ENCODE measurements at places on chromosomes 1 and 21.

- no peak for DNase-seq
Observed at GRCh38 chr1:15017120-15017519, 136.4 kb upstream of the TMEM51 start.

DNA sequence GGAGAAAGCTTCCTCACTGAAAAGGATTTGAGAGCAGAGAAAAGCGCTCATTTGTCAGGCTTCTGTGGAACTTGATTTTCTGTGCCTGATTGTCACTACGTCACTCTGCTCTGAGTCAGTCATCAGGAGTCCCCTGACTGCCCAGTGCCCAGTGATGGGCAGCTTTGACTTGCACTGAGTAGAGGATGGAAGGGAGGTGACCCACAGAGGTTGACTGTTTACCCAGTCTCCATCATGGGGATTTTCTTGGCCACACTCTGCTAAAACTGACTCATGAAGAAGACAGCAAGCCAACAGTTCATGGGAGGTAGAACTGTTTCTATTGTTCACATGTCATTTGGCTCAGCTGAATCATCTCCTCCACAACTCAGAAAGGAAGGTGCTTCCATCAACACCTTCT, 82.1 kb upstream of the DUSP10 start:
- no peak for DNase-seq

- DNase-seq = no peak
Observed at GRCh38 chr1:216936779-216937178, 213.6 kb upstream of the ESRRG start.

- DNase-seq = no peak
Observed at GRCh38 chr1:99533909-99534637, 111.8 kb upstream of the PALMD start.

DNA sequence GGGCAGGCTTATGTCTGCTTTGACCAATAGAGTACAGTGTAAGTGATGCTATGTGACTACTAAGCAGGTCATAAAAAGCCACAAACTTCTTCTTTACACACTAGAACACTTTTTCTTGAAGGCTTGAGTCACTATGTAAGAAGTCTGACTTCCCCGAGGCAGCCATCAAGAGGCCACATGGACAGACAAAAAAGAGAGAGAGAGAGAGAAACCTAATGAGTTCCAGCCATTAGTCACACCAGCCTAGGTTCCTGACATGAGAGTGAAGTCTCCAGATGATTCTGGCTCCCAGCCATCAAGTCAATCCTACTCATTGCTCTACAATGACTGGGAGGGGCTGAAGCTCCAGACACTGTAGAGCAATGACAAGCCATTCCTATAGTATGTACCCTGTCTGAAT, 101.4 kb downstream of the LHX9 start:
- no peak for DNase-seq

- peak; percentile 46 for DNase-seq
Observed at GRCh38 chr21:32412162-32413014, at the start of gene EVA1C. EVA1C (plus strand) TSS chr21:32412706; CDS start chr21:32412854, 148 bp downstream.

DNA sequence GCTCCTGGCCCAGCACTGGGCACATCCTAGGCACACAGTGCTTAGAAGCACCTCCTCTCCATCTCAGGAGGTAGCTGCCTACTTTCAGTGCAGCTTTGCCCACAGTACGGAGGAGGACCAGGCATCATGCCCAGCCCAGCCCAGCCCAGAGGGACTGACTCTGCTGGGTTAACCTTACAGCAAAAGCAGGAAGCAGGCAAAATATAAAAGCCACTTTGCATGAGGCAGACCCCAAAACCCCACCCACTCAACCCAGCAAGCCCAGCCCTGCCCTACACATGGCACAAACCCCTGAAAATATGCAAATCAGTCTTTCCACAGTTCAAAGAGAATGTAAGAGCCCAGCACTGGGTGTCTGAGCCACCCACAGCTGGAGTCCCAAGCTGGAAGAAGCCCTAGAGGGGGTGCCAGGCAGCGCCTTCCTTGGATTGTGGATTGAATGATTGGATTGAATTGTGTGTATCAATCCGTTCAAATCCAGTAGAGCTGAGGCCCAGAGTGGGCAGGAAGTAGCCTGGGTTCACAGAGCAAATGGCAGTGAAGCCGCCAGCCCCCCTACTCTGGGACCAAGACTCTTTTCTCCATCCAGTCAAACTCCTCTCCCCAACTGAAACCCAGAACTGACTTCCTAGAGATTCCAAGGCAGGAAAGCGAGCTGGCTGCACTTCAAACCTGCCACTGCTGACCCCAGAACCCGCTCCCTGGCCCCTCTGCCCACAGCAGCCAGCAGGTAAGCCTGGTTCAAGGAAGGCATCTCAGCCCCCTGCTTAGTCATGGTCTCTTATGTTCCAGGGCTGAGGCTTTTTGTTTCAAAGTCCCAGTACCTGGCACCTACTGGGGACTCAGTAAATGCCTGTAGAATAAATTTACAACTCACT, 117.7 kb downstream of the LACTBL1 start:
- DNase-seq = no peak

DNA sequence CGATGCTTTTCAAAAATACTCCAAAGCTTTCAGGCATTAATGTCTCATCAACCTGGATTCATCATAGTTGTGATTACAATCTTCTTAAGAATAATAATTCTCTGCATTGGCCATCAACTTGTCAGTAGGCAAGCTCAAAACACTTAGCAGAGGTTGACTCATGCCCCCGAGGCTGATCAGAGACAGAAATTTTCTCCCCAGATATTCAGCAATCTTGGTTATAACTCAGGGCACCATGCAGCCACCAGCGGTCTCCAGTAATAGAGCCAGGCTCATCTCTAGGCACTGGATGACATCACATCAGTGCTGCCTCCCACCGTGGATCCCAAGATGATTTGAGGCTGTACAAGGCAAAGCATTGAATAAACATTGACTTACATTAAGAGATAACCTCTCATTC, 14.3 kb upstream of the IFFO2 start:
- DNase-seq = no peak

GRCh38 chr1:36142121-36142520, 7.2 kb downstream of the TRAPPC3 start:
- DNase-seq = no peak

DNA sequence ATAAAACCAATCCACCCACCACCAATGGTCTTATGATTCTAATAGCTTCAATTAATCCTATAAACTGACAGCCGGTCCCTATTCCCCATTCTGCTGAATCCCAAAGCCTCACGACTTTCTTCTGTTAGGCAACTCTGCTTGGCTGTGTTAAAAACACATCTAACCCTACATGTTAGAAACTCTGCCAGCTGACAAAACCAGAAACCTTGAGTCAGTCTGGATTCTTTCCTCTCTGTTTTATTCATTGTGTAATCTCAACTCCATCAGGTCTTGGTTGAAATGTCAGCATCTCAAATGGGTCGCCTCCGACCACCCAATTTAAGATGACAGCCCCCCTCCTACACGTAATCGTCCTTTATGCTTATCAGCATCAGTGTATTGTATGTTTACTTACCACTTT, 312.1 kb downstream of the DISC1 start:
- DNase-seq = no peak

DNA sequence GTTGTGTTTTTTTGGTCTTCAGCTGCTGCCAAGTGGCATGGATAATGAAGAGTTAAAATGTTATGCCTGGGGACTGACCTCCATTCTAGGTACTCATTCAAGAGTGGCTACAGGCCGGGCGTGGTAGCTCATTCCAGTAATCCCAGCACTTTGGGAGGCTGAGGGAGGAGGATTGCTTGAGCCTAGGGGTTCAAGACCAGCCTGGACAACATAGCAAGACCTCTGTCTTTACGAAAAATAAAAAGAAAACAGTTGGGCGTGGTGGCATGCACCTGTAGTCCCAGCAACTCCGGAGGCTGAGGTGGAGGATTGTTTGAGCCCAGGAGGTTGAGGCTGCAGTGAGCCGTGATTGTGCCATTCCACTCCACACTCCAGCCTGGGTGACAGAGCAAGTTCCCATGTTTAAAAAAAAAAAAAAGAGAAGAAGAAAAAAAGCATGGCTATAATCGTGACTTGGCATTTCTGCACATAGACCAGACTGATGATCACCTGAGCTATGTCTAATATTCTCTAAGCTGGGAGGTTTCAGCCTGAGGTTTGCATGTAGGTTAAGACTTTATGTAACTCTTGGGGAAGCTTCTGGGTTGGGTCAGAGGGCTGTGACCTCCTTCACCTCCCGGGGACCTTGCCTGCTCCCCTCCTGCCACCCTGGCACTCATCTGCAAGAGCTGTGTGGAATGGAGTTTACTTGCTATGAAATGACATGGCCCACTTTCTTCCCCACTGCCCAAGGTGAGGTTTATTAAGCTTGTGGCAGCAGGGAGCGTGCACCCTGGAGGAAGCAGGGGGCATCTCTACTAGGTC, 51.3 kb downstream of the DHRS3 start:
- no peak for DNase-seq

GRCh38 chr1:206001476-206001888, 1.7 kb downstream of the RAB7B start:
- DNase-seq = no peak

DNA sequence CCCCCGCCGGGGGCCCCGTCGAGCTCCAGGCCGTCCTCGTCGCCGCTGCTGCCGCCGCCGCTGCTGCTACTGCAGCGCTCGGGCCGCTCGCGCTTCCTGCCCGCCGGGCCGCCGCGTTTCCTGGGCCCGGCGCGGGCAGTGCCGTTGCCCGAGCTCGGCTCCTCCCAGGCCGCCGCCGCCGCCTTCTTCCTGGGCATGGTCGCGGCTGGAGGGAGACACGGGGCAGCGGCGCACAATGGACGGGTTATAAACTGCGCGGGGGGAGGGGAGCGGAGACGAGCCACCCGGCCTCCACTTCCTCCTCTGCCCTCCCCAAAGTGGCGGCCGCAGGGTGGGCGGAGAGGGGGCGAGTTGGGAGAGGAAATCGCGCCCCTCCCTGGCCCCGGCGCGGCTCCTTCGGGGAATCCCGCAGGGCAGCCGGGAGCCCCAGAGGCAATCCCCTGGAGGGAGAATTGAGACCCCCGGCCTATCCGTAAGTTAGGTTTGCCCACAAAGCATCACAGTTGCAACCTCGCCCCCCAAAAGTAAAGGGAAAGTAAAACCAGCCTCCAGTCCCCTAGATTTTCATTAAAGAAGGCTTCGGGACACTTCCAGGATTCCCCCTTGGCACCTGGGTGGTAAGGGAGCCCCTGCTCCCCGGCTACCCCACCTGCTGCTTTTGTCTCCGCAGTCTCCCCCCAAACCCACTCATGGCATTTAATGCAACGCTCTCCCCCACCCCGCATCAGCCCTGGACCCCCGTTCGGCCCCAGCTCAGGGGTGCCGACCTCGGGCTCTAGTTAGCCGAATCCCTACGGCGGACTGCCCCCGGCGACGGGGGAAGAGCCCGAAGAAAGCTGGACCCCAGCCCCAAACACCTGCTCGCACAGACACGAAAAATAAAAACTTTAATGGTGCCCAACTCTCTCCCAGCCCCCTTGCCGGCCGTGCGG, 893 bp downstream of the RCC2 start:
- DNase-seq = peak; percentile 39

DNA sequence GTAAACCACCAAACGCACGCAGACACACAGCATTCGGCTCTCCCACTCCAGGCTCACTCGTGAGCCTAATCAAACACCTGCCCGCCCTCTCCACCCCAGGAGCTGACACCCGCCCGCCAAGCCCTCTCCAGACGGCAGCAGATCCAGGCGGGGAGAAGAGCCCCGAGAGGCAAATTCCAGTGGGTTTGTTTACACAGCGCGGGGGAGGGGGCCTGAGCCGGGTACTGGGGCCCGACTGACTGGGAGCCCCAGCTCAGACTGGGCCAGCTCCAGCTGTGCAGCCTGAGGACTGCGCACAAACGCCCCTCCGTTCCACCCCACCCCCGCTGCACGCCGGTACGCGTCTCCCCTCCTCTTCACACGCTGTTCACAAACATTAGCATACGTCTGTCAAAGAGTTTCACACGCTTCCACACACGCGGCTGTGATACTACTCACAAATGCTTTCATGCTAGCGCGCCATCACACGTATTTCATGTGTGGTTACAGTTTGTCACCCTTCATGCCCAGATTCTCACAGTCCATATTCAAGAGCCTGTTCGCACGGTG, 1.0 kb upstream of the EFNA1 start:
- DNase-seq = no peak

DNA sequence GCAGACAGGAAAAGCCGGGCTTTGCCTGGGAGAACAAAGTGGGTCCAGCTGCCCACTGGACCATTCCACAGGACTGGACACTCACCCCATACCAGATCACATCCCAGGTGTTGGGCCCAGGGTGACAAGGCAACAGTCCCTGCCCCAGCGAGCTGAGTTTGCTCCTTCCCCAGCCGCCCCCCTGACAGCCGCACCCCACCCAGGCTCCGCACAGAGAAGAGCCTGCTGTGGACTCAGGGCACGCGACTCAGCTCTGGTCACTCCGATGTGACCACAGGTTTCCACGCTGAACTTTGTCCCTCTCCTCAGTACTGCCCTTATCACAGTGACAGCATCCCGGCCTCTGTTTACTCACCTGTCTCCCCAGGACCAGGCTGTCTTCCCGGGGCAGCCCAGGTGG, 1.2 kb downstream of the BMP8B start:
- no peak for DNase-seq

GRCh38 chr21:36858320-36858957, 108.0 kb downstream of the HLCS start:
- DNase-seq = no peak

- DNase-seq = no peak
Observed at GRCh38 chr1:10610901-10611600, 136.3 kb downstream of the PEX14 start.

- DNase-seq = no peak
Observed at GRCh38 chr1:19149736-19150135, 60.3 kb downstream of the UBR4 start.

DNA sequence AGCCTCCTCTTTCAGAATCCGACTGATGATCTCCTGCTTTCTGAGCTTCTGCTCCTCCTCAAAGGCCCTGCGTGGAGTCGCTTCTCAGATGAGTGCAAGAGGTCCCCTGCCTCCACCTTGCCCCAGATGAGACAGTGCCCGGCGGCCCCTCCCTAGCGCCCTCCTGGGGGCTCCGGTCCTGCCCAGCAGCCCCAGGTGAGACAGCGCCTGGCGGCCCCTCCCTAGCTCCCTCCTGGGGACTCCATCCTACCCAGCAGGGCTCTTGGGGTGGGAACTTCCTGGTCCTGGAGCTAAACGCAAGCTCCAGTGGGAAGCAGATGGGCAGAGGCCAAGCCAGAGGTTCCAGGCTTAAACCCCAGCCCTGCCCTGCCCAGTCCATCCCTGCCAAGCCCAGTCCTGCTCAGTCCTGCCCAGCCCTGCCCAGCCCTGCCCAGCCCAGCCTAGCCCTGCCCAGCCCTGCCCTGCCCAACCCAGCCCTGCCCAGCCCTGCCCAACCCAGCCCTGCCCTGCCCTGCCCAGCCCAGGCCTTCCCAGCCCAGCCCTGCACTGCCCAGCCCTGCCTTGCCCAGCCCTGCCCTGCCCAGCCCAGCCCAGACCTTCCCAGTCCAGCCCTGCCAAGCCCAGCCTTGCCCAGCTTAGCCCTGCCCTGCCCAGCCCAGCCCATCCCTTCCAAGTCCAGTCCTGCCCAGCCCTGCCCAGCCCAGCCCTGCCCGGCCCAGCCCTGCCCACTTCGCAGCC, 34.6 kb downstream of the CFAP74 start:
- no peak for DNase-seq

DNA sequence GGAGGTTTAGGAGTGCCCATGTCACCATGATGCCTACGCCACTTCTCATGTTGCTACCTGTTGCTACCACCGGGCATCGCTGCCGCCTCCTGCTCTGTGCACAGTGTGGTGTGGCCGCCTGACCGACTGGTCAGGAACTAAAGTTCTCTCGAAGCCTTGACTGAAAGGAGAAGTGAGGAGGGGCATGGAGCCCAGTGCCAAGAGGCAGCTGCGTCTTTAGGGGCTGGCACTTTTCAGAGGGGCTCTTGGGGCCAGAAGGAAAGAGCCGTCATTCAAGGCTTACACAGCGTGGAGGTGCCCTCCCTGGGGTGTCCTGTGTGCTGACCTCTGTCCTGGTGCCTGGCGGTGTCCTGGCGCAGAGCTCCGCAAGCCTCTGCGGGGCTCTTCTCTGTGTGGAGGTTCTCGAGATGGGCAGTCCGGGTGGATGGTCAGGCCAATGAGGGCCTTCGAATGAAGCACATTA, 57.2 kb downstream of the ADARB1 start:
- DNase-seq = no peak
